ENCODE measurements at places on chromosomes 13 and 19.

DNA sequence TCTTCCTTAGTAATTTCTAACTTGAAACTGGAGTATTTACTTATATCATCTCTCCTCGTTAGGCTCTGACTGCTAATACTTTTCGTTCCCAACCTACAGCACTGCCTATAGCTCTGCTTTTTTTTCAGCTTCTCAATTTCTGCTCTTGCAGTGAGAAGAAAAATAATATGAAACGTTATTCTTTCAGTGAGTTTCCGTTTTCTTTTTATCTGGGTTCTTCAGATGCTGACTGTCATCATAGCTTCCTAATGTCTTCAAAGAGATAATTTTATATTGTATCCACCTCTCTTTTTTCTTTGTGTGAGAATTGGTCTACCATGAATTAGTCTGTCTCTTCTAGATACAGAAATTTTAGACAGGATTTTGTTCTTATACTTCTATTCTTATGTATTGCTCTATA lies 454.9 kb downstream of the LMO7 start:
- H3K27ac ChIP-seq: no peak overlapping the region
- no peaks in the 10 kb centered on the region for H3K36me3 ChIP-seq
- H3K4me3 ChIP-seq: no peak overlapping the region

DNA sequence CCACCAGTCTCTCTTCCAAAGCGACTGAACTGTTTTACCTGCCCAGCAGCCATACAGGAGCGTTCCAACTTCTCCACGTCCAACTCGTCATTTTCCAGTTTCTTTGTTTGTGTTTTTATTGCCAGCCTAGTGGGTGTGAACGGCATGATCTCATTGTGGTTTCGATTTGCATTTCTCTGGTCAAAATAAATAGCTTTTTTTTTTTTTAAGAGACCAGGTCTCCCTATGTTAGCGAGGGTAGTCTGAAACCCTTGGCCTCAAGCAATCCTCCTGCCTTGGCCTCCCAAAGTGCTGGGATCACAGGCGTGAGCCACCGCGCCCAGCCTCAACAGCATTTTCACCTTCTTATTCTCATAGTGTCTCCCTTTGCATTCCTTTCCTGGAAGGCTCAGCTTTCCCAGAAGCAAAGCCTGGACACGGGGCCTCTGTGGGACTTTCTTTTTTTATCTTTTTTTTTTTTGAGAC lies 4.2 kb upstream of the JSRP1 start:
- H3K27ac ChIP-seq: no peak overlapping the region
- H3K27me3 ChIP-seq: no peaks in the 10 kb centered on the region
- no peaks in the 10 kb centered on the region for H3K36me3 ChIP-seq
- peaks cover 9% of the 10 kb centered on the region for H3K4me1 ChIP-seq
- H3K4me3 ChIP-seq: no peak overlapping the region
- DNase-seq: no peak

- H3K27me3 ChIP-seq: no peaks in the 10 kb centered on the region
- H3K4me3 ChIP-seq: no peak overlapping the region
- peaks cover 8% of the 10 kb centered on the region for H3K36me3 ChIP-seq
- H3K27ac ChIP-seq: no peak overlapping the region
Observed at GRCh38 chr19:47618771-47619170, 9.8 kb downstream of the BICRA start.

DNA sequence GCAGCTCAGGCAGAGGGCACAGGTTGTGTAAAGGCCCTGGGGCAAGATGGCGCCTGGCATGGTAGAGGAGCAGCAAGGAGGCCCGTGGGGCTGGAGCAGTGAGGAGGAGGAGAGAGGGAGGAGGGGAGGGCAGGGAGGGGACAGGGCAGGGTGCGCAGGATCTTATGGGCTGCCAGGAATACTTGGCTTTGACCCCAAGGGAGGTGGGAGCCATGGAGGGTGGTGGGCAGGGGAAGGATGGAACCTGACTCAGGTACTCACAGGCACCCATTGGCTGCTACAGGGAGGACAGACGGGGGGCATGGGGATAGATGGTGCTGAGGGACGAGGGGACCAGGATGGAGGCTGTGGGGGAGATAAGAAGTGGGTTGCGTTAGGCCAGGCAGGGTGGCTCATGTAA lies 3.3 kb downstream of the TNFAIP8L1 start:
- DNase-seq: no peak
- H3K27ac ChIP-seq: no peak overlapping the region
- no peaks in the 10 kb centered on the region for H3K27me3 ChIP-seq
- peaks cover 24% of the 10 kb centered on the region for H3K4me1 ChIP-seq
- no peaks in the 10 kb centered on the region for H3K36me3 ChIP-seq
- H3K4me3 ChIP-seq: no peak overlapping the region

GRCh38 chr13:32905063-32905863 lies 111.0 kb upstream of the KL start:
- no peaks in the 10 kb centered on the region for H3K36me3 ChIP-seq
- no peak overlapping the region for H3K4me3 ChIP-seq
- no peaks in the 10 kb centered on the region for H3K27me3 ChIP-seq
- DNase-seq: no peak
- no peak overlapping the region for H3K27ac ChIP-seq

GRCh38 chr19:13228561-13228960 lies 78.3 kb downstream of the IER2 start:
- no peaks in the 10 kb centered on the region for H3K36me3 ChIP-seq
- H3K4me1 ChIP-seq: no peaks in the 10 kb centered on the region
- no peak for DNase-seq
- no peak overlapping the region for H3K27ac ChIP-seq
- no peak overlapping the region for H3K4me3 ChIP-seq

DNA sequence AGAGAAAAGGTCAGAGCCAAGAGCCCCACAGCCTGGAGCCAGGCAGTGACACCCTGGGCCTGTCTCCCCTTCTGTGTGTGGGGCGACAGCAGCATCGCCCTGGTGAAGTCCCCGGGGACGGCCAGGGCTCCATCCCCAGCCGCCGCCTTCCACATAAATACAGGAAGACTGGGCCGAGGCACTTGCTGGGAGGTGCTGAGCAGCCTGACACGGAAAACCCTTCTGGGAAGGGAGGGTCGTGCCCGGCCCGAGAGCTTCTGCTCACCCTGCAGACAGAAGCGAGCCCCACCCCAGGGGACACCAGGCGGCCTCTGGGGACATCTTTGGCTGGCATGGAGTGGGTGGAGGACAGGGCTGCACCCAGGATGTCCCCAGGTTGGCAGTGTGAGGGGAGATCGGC lies 5.1 kb downstream of the FGF22 start:
- peaks cover 5% of the 10 kb centered on the region for H3K4me1 ChIP-seq
- no peak overlapping the region for H3K27ac ChIP-seq
- H3K4me3 ChIP-seq: no peak overlapping the region

DNA sequence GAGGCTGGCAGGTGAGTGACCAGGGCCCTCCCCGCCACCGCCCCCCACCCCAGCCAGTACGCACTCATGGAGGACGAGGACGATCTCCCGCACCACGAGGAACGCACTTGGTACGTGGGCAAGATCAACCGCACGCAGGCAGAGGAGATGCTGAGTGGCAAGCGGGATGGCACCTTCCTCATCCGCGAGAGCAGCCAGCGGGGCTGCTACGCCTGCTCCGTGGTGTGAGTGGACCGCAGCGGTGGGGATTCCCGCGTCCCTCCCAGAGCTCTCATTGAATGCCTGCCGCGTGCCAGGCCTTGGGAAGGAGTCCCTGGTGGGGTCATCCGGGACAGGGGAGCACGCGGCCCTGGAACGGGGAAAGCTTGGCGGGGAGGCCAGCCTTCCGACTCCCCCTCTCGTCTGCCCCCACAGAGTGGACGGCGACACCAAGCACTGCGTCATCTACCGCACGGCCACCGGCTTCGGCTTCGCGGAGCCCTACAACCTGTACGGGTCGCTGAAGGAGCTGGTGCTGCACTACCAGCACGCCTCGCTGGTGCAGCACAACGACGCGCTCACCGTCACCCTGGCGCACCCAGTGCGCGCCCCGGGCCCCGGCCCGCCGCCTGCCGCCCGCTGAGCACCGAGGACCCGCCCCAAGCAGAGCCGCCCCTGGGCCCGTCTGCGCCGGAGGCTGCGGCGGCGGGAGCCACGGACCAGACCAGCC lies 4.8 kb upstream of the IFI30 start:
- no peak overlapping the region for H3K4me3 ChIP-seq
- DNase-seq: no peak
- H3K4me1 ChIP-seq: peaks cover 18% of the 10 kb centered on the region
- H3K27me3 ChIP-seq: no peaks in the 10 kb centered on the region
- H3K36me3 ChIP-seq: peaks cover 53% of the 10 kb centered on the region

- H3K4me3 ChIP-seq: peak within 1 kb of the TSS; percentile 78
- peaks cover 16% of the 10 kb centered on the region for H3K4me1 ChIP-seq
- H3K36me3 ChIP-seq: no peaks in the 10 kb centered on the region
- no peaks in the 10 kb centered on the region for H3K27me3 ChIP-seq
- H3K27ac ChIP-seq: peak within 1 kb of the TSS; percentile 94
Observed at GRCh38 chr19:56538761-56539263, at the start of gene ZFP28. TSS of gene ZFP28 (plus strand) at chr19:56538948. CDS start at chr19:56539019, 71 bp downstream.
